AML-193 (cell line): ENCODE measurements at places on chromosomes 11 and 22.
A peak's percentile ranks its signal among the peaks of the same experiment; 100 is the strongest.

- DNase-seq, result no peak
Observed at GRCh38 chr11:2716376-2717095, 16.7 kb upstream of the KCNQ1OT1 start.

DNA sequence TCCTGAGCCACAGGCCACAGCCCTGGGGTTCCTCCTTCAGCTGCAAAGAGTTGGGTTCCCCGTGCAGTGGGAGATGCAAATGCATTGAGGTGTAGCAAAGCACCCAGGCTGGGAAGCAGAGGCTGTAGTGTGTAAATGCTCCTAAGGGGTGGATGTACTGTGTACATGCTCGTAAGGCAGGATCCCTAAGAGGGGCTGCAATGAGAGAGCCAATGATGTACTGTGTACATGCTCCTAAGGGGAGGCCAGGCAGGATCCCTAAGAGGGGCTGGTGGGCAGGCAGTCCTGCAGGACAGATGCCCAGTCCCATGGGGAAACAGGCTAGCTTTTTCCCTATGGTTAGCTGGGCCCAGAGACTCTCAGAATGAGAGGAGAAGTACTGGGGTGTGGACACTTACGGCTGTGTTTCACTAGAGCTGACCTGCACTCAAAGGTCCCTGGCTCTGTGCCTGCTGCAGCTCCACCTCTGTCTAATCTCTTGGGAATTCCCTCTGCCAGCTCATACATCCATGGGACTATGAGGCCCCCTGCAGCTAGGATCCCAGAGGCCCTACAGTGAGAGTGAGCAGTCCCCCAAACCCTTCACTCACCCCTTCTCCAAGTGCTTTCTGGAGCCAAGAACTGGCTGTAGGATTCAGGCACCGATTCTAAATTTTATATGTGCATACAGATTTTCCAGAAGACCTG, 261.9 kb upstream of the LUZP2 start:
- DNase-seq, result no peak

- no peak for DNase-seq
Observed at GRCh38 chr22:48372390-48372789, 1455.3 kb downstream of the BRD1 start.

GRCh38 chr22:25235547-25236290, 16.3 kb downstream of the CRYBB2 start:
- peak; percentile 16 for DNase-seq

- no peak for DNase-seq
Observed at GRCh38 chr11:133202816-133203215, 329.5 kb downstream of the OPCML start.

DNA sequence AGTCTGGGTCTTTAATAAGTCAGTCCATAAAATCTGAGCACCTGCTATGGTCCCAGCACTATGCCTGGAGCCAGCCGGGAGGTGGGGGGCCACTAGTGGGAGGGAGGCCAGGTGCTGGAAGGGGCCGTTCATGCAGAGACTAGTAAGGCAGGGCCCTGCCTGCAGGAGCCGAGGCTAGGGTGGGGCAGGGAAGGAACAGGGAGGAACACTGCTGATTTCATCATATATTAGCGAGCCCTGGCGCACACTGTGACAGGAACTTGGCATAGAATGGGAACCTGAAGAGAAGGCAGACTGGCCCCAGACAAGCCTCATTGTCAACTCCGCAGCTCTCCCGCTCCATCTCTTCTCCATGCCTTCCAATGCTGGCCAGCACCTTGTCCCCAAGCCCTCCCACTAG, 7.1 kb downstream of the VSIG10L2 start:
- no peak for DNase-seq

- no peak for DNase-seq
Observed at GRCh38 chr11:124075841-124076651, 34.9 kb upstream of the OR10G7 start.

- peak; percentile 1 for DNase-seq
Observed at GRCh38 chr11:29432719-29433325, 584.0 kb downstream of the KCNA4 start.

GRCh38 chr11:67667490-67668191, 6.8 kb downstream of the ALDH3B2 start:
- no peak for DNase-seq

DNA sequence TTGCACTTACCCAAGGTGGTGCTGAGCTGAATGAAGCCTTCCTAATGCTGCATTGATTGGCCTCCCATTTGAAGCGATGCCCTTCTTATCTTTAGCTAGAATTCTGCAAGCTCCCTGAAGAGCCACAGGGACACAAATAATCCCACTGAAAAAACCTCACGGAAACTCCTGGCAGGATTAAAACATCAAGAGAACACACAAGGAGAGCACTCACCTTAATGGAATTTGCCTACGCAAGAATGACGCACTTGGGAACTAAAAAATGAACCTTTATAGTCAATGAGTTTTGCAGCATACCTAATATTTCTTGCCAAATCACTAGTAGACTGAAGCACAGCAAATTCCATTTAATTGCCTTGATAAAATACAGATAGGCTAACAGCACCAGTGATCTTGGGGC, 232.8 kb upstream of the UBASH3B start:
- DNase-seq, result no peak

DNA sequence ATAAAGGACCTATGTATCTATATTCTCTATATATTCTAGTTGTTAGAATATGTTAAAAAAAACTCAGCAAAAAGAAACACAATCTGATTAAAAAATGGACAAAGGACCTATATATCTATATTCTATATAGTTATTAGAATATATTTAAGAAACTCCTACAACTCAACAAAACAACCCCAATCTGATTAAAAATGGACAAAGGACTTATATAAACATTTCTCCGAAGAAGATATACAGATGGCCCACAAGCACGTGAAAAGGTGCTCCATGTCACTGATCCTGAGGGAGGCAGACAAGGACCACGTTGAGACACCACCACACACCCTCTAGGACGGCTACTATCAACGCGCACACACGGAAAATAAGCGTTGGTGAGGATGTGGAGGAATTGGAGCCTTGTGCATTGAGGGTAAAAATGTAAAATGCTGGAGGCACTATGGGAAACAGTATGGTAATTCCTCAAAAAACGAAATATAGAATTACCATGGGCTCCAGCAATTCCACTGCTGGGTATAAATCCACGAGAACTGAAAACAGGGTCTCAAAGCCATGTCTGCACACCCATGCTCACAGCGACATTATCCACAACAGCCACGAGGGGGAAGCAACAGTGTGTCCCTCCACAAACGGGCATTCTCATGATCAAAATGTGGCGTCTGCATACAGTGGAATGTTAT, 22.7 kb downstream of the YPEL1 start:
- peak; percentile 63 for DNase-seq

- DNase-seq, result no peak
Observed at GRCh38 chr11:58289266-58289665, 21.2 kb upstream of the OR10W1 start.

DNA sequence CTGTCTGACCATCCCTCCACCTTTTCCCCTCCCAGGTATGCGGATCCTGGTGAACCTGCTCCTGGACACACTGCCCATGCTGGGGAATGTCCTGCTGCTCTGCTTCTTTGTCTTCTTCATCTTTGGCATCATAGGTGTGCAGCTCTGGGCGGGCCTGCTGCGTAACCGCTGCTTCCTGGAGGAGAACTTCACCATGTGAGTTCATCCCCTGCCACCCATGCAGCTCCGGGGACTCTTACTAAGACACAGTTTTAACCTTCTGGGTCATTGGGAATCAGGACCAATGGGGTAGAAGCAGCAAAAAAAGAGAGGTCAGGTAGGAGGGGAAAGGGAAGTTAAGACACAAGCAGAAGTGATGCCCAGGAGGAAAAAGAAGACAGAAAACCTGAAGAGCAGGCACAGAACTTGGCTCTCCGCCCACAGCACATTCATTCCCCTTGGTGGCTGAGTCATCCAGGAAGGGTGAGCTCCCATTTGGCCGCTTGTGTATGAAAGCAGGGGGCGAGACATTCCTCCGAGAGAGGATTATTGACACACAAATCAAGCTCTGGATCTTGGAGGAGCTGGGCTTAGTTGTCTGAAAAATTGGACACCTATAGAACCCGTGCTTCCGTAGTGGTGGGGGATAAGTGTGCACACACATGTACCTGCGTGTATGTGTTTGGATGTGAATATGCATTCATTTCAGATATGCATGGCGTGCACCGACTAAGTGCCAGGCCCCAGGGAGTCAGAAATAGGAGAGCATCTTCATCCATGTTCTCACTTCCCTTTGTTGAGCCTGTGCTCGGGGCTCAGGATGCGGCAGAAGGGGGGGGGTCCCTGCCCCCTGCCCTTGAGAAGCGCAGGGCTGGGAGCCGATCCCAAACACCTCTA, 64.2 kb downstream of the CACNA1I start:
- no peak for DNase-seq

DNA sequence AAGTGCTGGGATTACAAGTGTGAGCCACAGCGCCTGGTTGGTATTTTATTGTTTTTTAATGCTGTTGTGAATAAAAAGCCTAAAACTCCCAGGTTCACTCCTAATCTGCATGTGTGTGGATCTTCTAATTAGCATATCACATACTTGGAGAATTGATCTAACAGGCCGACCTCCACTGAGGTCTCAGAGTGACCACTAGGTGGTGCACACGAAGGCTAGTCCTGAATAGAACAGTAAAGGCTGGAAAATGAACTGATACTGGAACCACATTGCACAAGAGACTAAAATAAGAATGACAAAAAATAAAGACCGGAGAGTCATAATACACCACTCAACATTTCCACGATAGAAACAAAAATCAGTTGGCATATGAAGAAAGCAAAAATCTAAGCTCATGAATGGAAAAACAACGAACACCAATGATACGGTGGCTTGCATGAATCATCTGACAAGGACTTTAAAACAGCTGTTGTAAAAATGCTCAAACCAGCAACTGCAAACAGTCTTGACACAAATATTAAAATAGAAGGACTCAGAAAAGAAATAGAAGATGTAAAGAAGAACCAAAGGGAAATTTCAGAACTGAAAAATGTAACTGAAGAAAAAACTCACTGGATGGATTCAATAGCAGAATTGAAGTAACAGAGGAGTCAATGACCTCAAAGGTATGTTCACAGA, 19.2 kb downstream of the PIM3 start:
- peak; percentile 49 for DNase-seq

DNA sequence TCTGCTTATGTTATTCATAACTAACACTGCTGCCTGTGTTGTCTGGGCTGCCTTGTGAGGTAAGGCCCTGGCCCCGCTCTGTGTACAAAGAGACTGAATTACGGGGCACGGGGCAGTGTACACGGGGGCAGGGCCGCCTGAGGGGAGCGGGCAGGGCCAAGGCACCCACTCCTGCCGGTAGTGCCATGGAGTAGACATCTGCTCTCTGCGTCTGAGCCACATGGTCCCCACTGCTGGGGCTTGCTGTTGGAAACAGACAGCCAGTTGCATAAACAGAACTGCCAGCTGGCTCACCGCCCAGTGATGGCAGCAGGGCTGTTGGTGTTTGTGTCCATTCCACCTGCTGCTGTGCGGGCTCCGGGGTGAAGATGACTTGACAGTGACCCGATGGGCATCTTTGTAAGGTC, 19.8 kb downstream of the FAM118A start:
- no peak for DNase-seq

GRCh38 chr11:77324508-77324907, 23.0 kb upstream of the GDPD4 start:
- no peak for DNase-seq

DNA sequence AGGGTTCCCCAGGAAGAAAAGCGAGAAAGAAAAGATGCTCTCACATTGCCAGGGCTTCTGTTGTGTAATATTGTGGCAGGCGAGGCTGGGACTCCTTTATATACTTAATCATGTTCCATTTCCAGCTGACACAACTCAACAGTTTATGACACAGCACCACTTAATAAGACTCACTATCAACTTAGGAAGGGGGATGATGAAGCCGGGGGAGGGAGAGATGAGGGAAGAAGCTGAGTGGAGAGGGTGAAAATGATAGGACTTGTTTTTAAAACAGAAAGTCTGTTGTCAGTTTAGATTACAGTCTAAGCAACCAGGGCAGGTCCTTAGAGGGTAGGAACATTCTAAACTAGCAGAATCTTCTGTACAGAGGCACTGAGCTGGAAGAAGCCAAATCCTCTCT, 397.0 kb downstream of the NXPE2 start:
- DNase-seq, result no peak

GRCh38 chr11:6611963-6612212, 128 bp downstream of the TAF10 start:
- no peak for DNase-seq

DNA sequence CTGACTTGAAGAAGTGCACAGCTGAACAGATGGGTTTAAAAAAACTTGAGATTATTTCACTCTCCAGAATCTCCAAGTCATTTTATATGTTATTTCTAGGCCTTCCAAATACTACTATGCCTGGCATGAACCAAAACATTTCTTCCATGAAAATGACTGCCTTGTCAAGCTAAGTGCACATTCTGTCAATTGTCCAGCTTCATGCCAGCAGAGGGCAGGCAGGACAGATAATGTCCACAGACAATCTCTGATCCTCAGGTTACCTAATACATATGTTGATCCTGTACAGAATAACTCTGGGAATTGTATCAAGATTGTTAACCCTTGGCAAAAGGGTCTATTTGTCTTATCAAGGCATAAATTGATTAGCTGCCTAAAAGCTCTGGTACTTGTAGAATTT, 229.5 kb downstream of the AASDHPPT start:
- DNase-seq, result no peak

DNA sequence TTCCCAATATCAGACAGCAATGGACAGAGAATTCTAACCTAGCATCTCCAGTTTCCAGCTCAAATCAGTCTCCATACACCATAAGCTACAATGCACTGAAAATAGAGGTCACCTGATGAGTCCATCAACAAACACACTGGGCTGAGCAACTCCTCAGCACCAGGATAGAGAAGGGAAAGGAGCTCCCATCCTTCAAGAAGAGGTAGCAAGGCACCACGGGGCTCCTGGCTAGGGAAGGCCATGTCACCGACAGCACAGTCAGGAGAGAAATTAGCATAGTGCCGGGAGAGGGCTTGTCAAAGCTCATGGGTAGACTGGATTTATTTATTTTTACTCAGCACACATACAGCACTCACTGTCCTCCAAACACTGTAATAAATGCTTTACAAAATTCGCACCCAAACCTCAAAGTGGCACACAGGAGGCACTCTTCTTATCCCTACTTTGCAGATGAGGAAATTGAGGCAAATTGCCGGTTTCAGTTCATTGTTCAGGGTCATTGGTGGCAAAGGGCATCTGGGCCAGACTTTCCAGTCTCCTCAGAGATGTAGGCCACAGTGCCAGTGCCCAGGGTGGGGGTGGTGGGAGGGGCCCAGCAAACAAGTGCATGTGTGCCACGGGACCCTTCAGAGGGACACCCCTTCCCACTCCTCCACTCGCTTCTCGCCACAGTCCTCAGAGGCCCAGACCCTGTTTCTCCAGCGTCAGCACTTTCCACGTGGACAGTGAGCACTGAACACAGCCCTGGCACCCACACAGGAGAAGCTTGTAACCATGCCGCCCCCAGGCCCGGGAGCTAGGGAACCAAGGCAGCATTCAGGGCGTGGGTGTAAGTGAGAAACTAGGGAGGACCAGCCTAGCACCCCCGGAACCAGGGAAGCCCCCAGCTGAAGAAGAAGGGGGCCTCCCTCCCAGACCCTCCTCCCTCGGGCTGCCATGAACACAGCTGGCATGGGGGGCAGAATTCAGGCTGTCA, 1417.4 kb downstream of the TBC1D22A start:
- DNase-seq, result no peak
